ENCODE measurements at places on chromosomes 5 and 9.

DNA sequence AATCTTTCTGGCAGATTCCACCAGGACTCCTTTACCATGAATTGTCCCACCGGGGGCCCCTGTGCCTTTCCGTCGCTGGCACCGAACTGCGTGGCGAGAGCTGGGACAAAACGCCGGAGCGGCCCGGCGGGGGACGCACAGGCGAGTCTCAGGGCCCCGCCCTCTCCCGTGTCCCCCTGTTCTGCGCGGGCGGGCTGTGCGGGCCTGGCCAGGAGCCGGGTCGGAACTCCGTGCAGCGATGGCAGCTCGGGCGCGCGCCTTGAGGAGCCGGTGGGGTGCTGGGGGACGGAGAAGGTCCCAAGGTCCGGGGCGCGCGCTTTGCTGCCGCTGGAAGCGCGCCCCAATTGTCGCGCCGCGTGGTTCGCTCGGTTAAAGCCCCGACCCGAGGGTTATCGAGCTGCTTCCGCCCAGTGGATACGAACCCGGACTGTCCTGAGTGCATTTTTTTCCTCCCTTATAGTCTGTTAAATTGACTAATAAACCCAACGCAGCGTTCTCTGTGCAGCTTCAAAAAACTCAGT lies 125.3 kb downstream of the TMEM174 start:
- no peak for DNase-seq

GRCh38 chr9:100104314-100104713 lies 5.3 kb downstream of the INVS start:
- DNase-seq = no peak

DNA sequence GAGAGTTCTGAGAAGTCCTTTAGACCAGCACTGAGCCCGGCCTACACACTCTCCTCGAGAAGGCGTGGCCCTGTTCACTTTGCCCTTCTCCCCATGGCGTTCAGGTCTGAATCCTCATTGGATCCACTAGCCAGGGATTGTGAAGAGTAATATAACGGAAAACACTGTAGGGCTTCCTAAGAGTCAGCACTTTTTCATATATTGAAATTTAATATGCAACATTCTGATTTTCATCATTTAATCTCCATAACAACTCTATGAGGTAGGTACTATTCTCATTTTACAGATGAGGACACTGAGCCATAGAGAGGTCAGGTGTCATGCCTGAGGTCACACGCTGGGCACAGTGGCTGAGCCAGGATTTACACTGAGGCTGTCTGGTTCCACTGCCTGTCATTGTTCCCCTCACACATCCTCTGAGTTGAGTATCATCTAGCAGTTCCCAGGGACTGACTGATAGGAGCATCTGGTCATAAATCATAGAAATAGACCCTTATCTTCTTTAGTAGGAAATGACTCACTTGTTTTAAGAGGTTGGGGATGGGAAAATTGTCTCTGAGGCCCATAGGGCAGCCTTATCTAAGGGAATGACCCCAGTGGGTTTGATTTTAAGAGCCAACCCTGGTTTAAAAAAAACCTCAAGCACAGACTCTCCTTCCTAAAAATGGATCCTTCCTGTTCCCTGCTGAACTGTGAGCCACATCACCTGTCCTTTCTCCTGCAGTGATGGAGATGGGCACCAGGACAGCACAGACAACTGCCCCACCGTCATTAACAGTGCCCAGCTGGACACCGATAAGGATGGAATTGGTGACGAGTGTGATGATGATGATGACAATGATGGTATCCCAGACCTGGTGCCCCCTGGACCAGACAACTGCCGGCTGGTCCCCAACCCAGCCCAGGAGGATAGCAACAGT lies 41.2 kb downstream of the THBS4 start:
- no peak for DNase-seq

- no peak for DNase-seq
Observed at GRCh38 chr9:137138058-137138721, 764 bp upstream of the GRIN1 start.

DNA sequence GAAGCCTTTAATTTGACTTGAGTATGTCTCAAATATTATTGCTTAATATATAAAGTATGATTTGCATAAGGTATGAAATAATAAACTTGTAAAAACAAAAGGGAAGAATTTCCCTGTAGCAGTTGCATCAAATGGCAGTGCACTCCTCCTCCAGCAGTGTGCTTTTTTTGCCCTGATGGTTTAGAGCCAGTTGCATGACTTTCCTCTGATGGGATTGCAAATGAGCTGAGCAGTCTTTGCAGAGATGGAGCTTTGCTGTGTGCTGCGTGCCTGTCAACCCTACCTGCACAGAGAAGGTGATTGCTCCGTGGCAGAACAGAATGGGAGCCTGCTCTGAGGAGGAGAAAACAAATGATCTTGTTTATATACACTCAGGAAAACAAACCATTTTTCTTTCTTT lies 22.7 kb upstream of the CATSPER3 start:
- no peak for DNase-seq

DNA sequence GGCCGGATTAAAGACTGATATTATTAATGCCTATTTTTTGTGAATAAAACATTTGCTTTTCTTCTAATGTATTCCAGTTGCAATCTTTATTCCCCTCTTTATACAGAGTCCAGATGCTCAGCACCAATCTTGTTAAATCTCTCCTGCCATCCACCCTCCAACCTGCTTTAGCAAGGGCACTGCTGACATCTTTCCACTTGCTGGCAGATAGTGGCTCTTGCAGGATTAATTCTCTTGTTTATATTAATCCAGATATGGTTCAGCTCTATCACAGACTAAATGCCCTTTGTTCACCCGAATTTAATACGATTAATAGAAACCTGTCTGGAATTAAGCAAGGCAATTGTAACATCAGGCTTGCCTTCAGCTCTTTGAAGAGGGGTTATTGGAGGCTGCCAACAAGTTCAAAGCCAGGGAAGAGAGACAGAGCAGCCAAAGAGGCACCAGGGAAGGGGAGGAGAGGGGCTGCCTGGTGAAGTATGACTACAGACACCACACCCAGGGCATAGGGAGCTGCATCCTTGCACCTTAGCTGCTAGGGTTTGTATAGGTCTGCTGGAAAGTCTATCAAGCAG lies 236.2 kb downstream of the SAXO1 start:
- DNase-seq = no peak

GRCh38 chr9:31839273-31839672 lies 545.2 kb upstream of the ACO1 start:
- DNase-seq = no peak

DNA sequence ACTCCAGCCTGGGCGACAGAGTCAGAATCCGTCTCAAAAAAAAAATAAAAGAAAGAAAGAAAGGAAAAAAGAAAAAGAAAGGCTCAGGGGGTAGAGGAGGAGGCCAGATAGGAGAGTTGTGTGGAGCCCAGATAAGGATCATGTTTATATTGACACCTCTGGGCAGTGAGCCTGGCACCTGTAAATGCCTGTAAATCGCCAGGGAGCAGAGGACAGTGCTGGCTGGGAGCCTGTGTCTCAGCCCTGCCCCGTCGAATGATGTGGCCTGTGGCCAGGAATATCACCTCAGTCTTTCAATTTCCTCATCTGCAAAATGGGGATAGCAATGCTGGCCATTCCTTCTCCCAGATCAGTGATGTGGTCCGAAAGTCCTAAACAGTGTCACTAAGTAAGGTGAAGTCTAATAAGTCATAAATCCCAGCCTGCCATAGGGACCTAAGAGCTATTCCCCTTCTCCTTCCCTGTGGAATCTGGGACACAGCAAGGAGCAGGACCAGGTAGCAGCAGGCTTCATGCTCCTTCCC lies 10.3 kb upstream of the ABO start:
- no peak for DNase-seq

GRCh38 chr9:124871156-124871561 lies 9.2 kb downstream of the ARPC5L start:
- DNase-seq = no peak

Measured in cortex of kidney (tissue), 1 donor.